Hair follicle dermal papilla cell (primary cell): ENCODE measurements at places on chromosomes 3 and 15. TPM values are rescaled to one million over a fixed set of nuclear protein-coding genes. Genes with fewer than 3 reads are reported as not detected.

The SMCO1 gene
- total RNA-seq = 0.16 TPM in 1 of 2 replicates, not detected in the other

The ZNF860 gene
- 0.81 and 0.85 TPM in 2 replicates for total RNA-seq

The FBLN2 gene
- 493 and 624 TPM in 2 replicates for total RNA-seq

The MED12L gene
- total RNA-seq = 0.85 and 1.3 TPM in 2 replicates

The SEMA6D gene
- 11.8 and 16.7 TPM in 2 replicates for total RNA-seq

The CDCP1 gene
- total RNA-seq = 31.5 and 39.8 TPM in 2 replicates

The CHRD gene
- total RNA-seq = 0.36 and 0.65 TPM in 2 replicates

The NMB gene
- total RNA-seq = 2.4 and 2.8 TPM in 2 replicates

The TGM5 gene
- not detected in 2 replicates for total RNA-seq

The COL8A1 gene
- total RNA-seq = 36.4 and 726 TPM in 2 replicates

The POLQ gene
- total RNA-seq = 0.85 and 1.3 TPM in 2 replicates

The C3orf20 gene
- total RNA-seq = under 0.01 TPM in 1 of 2 replicates, not detected in the other

The CTXND1 gene
- total RNA-seq = not detected in 2 replicates

The NR1D2 gene
- 67.8 and 87.3 TPM in 2 replicates for total RNA-seq

The SAXO2 gene
- 1.6 TPM in 1 of 2 replicates, not detected in the other for total RNA-seq

The DNASE1L3 gene
- total RNA-seq = not detected in 2 replicates

The SNTN gene
- not detected in 2 replicates for total RNA-seq

The RASSF1 gene
- 30.8 and 37.2 TPM in 2 replicates for total RNA-seq

The CASR gene
- not detected in 2 replicates for total RNA-seq

The C3orf70 gene
- total RNA-seq = 0.61 and 1.3 TPM in 2 replicates
